ENCODE measurements at places on chromosomes 2 and 18.

GRCh38 chr18:21194871-21195771, 46.9 kb upstream of the GREB1L start:
- no peaks in the 10 kb centered on the region for H3K27me3 ChIP-seq
- no peak overlapping the region for H3K27ac ChIP-seq
- H3K4me1 ChIP-seq, result no peaks in the 10 kb centered on the region
- peak; percentile 60 for DNase-seq
- H3K4me3 ChIP-seq, result no peak overlapping the region
- H3K36me3 ChIP-seq, result no peaks in the 10 kb centered on the region

DNA sequence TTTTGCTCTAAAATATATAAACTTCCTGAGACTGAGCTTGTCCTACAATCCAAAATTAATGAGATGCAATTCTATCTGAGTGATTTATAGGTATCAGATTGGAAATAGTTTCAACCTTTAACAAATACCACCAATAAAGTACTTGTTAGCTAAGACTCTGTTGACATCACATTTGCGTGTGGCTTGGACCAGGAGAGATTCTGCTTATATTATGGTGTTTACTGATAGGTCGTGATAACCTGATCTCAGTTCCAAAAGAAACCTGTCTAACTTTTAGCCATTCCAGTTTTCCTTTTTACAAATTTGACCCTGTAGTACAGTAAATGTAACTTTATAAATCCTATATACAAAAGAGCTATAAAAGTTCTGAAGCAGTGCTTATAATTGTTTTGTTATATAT, 78.4 kb upstream of the ABCA12 start:
- no peak overlapping the region for H3K27ac ChIP-seq
- DNase-seq, result no peak
- no peaks in the 10 kb centered on the region for H3K36me3 ChIP-seq
- no peak overlapping the region for H3K4me3 ChIP-seq

DNA sequence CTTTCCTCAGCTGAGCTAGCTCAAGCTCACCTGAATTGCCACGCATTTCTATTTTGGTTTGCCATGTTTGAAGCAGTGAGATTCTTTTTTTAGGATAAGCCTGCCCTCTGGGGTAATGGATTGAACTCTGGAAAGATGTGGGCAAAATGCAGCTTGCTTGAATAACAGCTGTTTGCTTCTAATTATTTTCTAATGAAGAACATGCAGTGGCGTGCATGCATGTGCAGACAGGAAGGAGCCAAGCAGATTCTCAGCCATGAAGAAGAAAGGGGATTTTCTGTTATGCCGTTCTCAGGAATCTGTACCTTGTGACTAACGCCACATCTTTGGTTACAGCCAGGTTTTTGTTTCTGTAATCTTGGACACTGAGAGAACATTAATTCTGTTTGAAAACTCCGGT, 171.2 kb downstream of the ANTXR1 start:
- H3K4me1 ChIP-seq, result peaks cover 2% of the 10 kb centered on the region
- DNase-seq, result no peak
- H3K36me3 ChIP-seq, result peaks cover 54% of the 10 kb centered on the region

GRCh38 chr2:57876313-57876712, 170.3 kb upstream of the VRK2 start:
- H3K4me3 ChIP-seq, result no peak overlapping the region
- H3K36me3 ChIP-seq, result no peaks in the 10 kb centered on the region

DNA sequence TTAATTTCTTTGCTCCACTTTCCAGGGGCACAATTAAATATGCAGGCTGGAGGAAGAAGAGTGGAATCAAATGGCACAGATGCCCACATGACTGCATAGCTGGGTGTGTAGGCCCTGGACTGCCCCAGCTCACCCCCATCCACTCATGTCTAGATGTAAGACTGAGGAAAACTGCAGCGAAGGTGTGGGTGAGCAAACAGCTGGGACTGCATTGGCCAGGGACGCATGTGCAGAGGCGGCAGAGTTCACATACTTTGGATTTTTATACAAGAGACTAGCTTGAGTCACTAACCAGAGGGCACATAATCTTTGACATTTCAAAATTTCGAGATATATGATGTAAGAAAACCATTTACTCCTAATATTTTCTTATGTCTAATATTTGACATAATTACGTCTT, 60.1 kb downstream of the SPIRE1 start:
- peak; percentile 76 for DNase-seq
- H3K4me3 ChIP-seq, result no peak overlapping the region
- no peaks in the 10 kb centered on the region for H3K36me3 ChIP-seq
- H3K27ac ChIP-seq, result peak overlapping the region; percentile 89
- peaks cover 9% of the 10 kb centered on the region for H3K4me1 ChIP-seq

GRCh38 chr2:61478086-61478485, 7.2 kb upstream of the USP34 start:
- peaks cover 37% of the 10 kb centered on the region for H3K36me3 ChIP-seq
- no peaks in the 10 kb centered on the region for H3K4me1 ChIP-seq
- H3K27ac ChIP-seq, result no peak overlapping the region
- no peaks in the 10 kb centered on the region for H3K27me3 ChIP-seq
- DNase-seq, result no peak

GRCh38 chr2:71919708-71920107, 228.0 kb downstream of the CYP26B1 start:
- H3K36me3 ChIP-seq, result no peaks in the 10 kb centered on the region

- DNase-seq, result no peak
- peaks cover 2% of the 10 kb centered on the region for H3K4me1 ChIP-seq
- no peak overlapping the region for H3K4me3 ChIP-seq
- H3K36me3 ChIP-seq, result no peaks in the 10 kb centered on the region
- H3K27ac ChIP-seq, result no peak overlapping the region
Measured at GRCh38 chr2:144654523-144654922, 134.6 kb upstream of the ZEB2 start.

GRCh38 chr2:46901611-46902010, 14.0 kb downstream of the MCFD2 start:
- no peak for DNase-seq
